ENCODE measurements at places on chromosomes 12 and 14.

DNA sequence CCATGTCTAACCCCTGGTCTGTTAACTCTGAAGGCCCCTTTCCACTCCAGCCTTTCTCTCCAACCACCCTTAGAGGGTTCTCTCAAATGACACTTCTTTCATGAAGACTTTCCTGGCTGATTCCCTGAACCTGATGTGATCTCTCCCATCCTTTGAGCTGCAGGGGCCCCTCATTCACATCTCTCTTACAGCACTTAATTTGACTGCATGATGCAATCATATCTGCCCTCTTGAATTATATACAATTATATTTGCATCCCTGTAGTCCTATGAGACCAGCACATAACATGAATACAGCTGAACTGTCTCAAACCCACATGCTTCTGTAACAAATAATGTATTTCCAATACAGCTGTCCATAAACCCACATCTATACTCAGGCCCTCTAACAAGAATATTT is 56.4 kb downstream of the PPP2R5E start:
- no peak for DNase-seq

DNA sequence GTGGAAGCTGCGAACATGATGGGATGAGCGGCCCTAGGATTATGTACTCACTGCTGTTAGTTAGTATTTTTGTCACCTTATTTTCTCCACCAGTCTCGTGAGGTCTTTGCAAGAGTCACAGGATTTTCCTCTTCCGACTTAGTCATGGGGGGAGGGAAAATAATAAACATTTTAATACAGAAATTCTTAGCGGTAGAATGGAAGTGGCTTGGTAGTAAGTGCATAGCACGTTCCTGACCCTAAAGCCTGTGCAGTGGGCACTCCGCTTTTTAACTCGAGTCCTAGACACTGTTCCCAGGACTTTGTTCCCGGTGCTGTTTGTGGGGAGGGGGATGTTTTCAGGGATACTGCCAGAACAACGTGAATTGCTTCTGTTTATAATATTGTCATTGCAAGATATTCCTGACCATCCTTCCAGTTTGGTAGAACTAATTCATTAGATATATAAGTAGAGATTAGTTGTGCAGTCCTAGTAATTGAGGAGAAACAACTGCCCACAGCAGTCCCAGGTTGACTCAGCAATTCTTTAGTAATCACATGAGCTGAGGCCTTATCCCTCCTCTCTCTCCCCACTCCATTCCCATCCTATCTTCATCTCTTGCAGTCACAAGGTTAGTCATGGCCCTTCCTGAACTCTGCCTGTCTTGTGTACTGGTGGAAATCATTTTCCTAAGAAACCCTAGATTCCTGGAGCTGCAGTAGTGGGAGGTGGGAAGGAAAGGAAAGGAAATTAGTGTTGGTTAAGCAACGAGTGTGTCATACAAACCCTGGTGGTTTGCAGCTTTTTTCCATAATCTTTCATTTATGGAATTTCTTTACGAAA is 799 bp downstream of the SLC38A6 start:
- peak; percentile 23 for DNase-seq

GRCh38 chr14:65351493-65352194 is 60.9 kb upstream of the FUT8 start:
- no peak for DNase-seq

- no peak for DNase-seq
These were observed 835.9 kb downstream of the DIO2 start for GRCh38 chr14:79375356-79375755.

DNA sequence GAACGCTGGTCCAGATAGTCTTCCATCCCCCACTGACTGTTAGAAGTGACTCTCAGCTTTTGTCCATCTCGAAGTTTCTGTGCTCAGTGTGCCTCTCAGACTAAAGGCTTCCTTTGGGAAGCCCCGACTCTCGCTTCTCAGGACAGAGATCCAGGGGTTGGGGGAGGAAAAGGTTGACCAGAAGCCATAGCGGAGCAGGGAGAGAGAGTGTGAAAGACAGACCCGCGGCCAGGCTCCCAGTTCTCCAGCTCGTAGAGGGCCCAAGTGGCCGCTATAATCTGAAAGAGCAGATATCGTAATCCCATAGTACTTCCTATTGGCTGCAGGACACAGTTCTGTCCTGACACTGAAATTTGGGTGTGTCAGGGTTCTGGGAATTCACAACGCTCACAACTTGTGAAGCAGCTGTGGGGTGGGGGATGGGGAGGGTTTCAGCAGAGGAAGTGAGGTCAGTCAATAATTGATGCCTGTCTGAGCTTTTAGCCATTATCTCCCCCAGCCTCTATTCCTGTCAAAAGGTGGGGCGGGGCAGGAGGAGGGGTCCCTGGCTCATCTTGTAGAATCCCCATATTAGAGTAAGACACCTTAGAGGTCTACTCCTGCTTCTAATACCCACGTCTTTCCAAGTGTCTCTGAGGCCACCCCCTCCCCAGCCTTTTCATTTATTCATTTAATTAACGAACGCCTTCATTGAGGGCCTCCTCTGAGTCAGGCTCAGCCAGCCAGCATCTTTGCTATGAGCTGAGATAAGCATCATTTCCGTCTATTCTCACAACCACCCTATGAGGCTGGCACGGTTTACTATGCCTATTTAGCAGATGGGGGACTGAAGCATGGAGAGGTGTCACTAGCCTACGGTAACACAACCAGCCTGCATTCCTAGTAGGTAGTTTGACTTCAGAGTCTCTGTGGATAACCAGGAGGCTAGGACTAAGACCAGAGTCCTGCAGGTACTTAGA is 1.6 kb upstream of the ACVRL1 start:
- DNase-seq = no peak

GRCh38 chr14:79576424-79576823 is 634.9 kb downstream of the DIO2 start:
- DNase-seq = no peak

DNA sequence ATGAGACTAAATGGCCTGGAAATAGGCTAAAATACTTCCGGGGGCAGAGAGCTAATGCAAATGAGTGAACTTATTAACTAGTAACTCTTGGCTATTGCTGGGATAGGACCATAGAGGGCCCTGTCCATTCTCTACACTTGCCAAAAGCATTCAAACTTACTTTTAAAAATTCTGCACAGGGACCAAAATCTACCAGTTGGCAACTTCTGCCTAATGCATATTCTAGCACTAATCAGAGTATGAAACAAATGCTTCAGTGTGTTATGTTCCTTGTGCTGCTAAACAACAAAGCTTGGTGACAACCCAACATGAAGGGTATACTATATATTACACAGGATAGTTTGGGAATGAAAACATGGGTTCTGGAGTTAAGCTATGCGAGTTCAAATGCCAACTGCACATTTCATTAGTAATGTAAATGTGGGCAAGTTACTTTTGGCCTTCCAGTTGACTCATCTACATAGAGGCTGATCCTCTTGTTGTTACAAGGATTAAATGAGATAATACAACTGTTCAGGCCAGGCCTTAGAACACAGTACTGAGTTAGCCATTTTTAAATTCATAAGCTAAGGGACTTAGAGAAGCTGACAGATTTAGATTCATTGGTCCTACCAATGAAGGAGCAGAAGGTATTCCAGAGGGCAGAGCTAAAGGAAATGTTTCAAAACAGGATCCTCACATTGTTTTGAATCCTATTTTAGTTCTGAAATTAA is 32.4 kb downstream of the HIGD1C start:
- DNase-seq = no peak

GRCh38 chr14:76958980-76959710 is 69.4 kb downstream of the IRF2BPL start:
- peak; percentile 50 for DNase-seq

DNA sequence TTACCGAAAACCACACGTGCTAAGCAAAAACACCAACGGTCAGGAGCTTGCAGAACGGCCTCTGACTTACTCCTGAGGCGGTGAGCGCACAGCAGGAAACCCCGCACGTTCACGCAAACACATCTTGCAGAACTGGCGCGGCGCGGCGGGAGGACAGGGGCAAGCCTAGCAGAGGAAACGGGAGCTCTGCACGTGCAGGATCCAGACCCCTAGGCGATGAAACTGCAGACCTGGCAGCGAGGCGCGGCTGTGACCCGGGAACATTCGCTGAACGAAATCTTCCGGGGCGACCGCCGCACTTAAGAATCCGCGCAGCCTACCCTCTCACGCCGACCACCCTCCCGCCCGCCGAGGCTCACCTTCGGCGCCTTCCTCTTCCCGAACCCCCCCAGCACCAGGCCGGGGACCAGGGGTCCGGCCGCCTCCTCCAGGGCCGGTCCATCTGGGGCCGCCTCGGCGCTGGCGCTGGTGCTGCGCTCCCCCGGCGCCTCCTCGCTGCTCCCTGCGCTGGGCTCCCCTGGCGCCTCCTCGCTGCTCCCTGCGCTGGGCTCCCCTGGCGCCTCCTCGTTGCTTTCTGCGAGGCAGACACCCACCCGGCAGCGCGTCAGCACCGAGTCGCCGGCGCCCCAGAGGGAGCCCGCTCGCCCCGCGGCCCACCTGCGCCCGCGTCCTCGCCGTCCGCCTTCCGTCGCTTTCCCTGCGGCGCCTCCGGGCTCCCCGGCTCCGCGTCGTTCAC is 615 bp downstream of the DDX51 start:
- DNase-seq = peak; percentile 42

DNA sequence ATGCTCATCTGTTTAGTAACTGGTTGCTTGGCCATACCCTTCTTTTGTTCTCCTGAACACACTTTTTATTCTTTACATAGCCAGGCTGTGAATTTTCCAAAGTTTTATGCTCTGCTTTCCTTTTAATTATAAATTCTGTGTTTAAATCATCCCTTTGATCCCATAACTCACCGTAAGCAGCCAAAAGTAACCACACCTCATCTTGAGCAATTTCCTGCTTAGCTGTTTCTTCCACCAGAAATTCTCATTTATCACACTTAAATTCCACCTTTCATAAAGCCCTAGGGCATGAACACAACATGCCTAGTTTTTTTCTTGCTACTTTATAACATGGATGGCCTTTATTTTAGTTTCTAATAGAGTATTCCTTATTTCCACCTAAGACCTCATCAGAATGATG is 510.7 kb downstream of the C12orf50 start:
- DNase-seq = no peak

- no peak for DNase-seq
These were observed 7.6 kb upstream of the TMEM30B start for GRCh38 chr14:61288720-61289119.

GRCh38 chr14:56216626-56217379 is 98.6 kb downstream of the PELI2 start:
- no peak for DNase-seq

DNA sequence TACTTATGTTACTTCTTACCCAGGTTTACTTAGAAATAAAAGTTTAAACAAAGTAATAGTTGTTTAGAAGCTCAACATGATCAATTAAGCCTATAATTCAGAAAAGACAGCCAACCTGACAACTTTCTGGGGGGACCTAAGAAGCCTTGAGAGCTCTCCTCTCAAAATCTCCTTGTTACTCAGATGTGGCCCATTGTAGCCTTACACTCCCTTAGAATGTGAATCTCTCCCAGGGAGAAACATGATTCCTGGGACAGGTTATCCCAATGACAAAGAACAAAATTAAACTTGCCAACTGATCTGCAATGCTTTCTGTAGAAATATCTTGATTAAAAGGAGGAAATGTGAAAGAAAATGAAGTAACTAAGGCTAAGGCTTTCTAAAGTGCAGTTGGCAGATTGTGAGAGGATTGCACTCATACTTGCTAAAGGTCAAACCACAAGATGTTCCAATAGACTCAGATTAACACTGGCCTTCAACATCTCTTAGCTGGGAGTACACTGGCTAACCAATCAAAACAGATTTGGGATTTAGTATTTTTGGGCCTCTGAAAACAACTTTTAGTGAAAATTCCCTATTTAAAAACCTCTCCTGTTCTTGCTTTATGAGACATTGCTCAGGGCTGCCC is 72.3 kb upstream of the TMX1 start:
- no peak for DNase-seq

GRCh38 chr14:103507751-103508150 is 14.9 kb downstream of the CKB start:
- DNase-seq = no peak

- no peak for DNase-seq
These were observed 16.9 kb downstream of the PTPRQ start for GRCh38 chr12:80460972-80461371.

- no peak for DNase-seq
These were observed 23.0 kb downstream of the KCNJ8 start for GRCh38 chr12:21751517-21751916.

DNA sequence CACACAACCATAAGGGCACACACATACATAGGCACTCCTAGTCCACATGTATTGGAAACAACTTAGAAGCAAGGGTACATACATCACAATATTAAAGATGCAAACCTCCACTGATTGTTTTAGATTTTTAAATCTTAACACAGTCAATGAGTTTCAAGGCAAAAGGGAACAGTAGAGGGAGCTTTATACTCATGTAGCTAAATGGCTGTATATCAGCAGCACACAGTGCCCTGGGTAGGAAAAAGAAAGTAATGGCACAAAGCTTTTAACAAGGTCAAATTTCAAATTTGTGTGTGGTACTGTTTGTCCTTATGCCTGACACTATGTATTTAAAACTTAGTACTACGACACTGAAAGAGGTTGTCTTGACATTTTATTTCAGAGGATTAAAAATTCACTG is 262.0 kb downstream of the MED13L start:
- DNase-seq = no peak

GRCh38 chr12:95802482-95803270 is 12.1 kb upstream of the NTN4 start:
- no peak for DNase-seq

- DNase-seq = no peak
These were observed 27.1 kb upstream of the TCL1A start for GRCh38 chr14:95741038-95741490.

GRCh38 chr12:45477526-45477925 is 252.0 kb upstream of the ARID2 start:
- no peak for DNase-seq

DNA sequence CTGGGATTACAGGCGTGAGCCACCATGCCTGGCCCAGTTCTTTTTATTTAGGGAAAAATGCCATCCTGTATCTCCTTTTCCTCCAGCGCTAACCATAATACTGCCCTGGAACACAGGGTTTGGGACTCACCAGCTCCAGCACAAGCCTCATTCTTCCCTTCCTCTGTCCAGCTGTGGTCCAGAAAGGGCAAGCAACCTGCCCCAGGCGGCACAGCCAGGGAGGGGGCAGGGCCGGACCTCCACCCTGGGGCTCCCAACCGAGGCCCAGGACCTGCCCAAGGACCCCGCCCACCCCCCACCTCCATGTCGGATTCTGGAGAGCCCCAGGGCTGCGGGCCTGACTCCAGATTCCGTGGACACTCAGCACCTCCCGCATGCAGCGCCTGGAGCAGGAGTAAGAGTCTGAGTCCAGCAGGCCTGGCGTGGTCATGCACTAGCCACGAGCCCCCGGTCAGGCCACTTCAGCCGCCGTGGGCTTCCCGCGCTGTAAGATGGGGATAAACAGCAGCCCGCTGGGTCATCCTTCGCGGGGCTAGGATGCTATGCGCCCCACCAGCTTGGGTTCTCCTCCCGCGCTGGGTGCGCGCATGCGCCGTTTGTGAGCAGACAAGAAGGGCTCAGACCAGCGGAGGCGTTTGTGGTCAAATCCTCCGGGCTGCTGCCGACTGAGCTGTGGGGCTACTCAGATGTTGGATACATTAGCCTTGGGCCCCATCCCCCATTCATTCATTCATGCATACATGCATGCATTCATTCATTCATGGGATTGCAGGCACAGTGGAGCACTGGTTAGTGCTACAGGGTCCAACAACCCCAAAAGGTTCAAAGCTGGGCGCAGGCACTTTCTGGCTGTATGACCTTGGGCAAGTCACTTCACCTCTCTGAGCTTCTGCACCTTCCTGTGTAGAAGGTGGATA is 16.3 kb downstream of the TMEM119 start:
- DNase-seq = no peak

Measured in activated CD4-positive, alpha-beta memory T cell treated with anti-CD3 and anti-CD28 coated beads for 36 hours (primary cell).